Nasal cavity respiratory epithelium epithelial cell of viscerocranial mucosa (primary cell): ENCODE measurements at places on chromosomes 1 and 21. TPM values are rescaled to one million over a fixed set of nuclear protein-coding genes. Genes with fewer than 3 reads are reported as not detected.

Gene AMIGO1
- total RNA-seq, result 0.34 and 1.6 TPM in 2 replicates

Gene GBP4
- total RNA-seq, result under 0.01 and 0.36 TPM in 2 replicates

Gene SLC45A3
- total RNA-seq, result 1.4 and 3.1 TPM in 2 replicates

Gene FAM177B
- total RNA-seq, result not detected in 2 replicates

Gene INSRR
- not detected in 2 replicates for total RNA-seq

Gene ANKRD35
- 0.68 and 3.8 TPM in 2 replicates for total RNA-seq

Gene RHBDL2
- total RNA-seq, result 5.1 and 16.2 TPM in 2 replicates

Gene FYB2
- 0.14 TPM in 1 of 2 replicates, not detected in the other for total RNA-seq
